ENCODE measurements at places on chromosomes 5 and 9.

GRCh38 chr9:108698231-108698630 is 157.6 kb downstream of the ACTL7B start:
- no peak for DNase-seq

GRCh38 chr5:10275460-10275859 is 25.4 kb downstream of the CCT5 start:
- DNase-seq: no peak

DNA sequence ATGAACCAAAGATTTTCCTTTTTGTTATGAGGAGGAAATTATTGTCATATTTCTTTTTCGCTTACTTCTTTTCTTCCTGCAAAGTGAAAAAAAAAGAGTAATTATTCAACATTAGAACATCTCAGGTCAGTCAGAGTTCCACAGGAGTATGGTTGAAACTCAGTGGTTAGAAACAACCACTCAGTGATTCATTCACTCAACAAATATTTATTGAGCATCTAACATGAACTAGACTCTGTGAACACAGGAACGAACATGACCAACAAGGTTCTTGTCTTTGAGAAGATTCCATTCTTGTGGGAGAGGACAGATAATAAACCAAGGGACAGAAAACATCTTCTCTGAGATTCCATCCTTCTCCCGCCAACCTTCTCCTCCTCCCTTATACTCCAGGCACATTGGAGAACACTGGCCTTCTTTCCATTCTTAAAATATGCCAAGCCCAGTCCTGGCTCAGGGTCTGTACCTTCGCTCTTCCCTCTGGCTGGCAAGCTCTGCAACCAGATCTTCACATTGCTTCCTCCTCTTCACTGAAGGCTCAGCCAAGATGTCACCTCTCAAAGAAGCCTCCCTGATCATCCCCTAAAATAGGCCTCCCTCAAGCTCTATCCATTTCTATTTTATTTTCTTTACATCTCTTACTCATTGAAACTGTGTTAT is 6.8 kb upstream of the GRAMD2B start:
- DNase-seq: no peak

DNA sequence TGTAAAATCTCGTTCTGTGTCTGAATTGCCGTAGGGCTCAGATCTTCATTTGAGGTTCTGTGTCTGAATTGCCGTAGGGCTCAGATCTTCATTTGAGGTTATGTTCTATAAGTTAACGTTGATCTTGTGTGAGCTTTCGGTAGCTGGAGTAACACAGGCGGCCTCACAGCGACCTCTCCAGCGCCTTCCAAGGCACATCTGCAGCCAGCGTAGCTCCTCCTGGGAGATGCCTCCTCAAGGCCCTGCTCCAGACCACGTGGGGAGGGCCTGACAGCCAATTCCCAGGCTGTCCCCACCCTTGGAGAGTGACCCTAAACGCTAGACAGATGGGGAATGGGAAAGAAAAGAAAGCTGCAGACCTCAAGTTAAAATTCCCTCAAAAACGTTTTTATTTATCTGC is 8.7 kb upstream of the AHRR start:
- no peak for DNase-seq

DNA sequence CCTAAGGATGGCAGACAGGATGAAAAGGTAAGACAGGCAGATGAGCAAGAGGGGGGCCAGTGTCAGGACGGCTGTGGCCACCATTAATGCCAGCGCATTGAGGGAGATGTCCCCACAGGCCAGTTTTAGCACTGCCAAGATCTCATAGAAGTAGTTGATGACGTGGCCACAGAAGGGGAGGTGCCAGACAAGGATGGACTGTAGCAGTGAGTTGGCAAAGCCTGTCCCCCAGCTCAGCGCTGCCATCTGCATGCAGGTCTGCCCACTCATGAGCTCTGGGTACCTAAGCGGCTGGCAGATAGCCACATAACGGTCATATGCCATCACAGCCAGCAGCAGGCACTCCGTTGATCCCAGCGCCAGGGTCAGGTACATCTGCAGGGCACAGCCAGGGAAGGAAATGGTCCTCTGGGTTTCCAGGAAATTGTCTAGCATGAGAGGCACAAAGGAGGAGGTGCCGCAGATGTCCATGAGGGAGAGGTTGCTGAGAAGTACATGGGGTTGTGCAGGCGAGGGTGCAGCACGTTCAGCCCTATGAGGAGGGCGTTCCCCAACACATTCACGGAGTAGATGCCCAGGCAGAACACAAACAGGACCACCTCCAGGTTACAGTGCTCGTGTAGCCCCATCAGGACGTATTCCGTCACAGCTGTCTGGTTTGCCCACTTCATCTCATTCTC is 10.8 kb downstream of the OR13J1 start:
- no peak for DNase-seq

- DNase-seq: no peak
Observed at GRCh38 chr5:110681953-110682352, 44.5 kb downstream of the TMEM232 start.

Data from globus pallidus (tissue), 1 donor.